ENCODE measurements at places on chromosomes 3 and 15. TPM values are rescaled to one million over a fixed set of nuclear protein-coding genes. Genes with fewer than 3 reads are reported as not detected.

The GUCA1C gene
- not detected for total RNA-seq

The C3orf22 gene
- total RNA-seq, result not detected

The CLRN1 gene
- total RNA-seq, result not detected

The EDEM1 gene
- total RNA-seq, result 24.6 TPM

The IL17RD gene
- total RNA-seq, result 0.25 TPM

GRCh38 chr15:47548231-47548630, 169.1 kb upstream of the SEMA6D start:
- no peak for DNase-seq

DNA sequence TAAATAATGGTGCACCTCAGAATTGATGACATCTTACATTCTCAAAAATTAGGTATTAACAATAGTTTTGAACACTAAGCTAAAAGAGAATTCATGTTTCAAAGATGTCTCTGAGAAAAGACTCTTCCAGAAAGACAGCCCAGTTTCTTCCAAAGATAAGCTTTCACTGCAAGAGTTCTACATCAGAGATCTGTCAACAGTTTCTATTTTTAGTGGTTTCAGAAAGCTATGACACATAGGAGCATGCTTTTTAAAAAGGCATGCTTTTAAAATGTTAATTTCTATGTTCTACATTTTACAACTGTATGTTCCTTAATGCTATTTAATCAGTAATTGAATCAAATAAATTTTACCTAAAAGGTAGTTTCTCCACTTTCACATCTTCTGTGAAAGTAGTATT, 88.2 kb downstream of the PLOD2 start:
- no peak for DNase-seq

- no peak for DNase-seq
Observed at GRCh38 chr15:74400915-74401757, 32.6 kb downstream of the SEMA7A start.

DNA sequence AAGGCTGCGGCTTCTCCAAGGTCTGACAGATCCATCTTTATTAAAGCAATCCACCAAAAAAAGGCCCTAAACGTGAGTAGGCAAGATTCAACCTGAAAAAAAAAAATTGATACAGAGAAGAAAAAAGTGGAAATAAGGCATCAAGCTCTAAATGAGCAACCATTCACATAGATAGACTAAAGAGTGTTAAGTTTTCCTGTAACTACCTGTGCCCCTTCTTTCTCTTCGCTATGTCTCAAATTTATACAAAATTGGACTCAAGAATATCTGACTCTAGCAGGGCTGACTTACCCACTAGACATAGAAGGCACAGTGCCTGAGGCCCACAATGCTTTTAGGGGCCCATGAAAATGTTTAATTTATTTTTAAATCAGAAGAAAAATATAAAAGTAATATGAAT, at the start of gene MYH15:
Gene MYH15, minus strand, starts transcription at position 101 of the 400 bp plus-strand sequence. Its CDS starts 66 bp downstream, at position 35.
- no peak for DNase-seq

GRCh38 chr3:50140990-50141389, 14.1 kb upstream of the SEMA3F start:
- DNase-seq, result no peak

DNA sequence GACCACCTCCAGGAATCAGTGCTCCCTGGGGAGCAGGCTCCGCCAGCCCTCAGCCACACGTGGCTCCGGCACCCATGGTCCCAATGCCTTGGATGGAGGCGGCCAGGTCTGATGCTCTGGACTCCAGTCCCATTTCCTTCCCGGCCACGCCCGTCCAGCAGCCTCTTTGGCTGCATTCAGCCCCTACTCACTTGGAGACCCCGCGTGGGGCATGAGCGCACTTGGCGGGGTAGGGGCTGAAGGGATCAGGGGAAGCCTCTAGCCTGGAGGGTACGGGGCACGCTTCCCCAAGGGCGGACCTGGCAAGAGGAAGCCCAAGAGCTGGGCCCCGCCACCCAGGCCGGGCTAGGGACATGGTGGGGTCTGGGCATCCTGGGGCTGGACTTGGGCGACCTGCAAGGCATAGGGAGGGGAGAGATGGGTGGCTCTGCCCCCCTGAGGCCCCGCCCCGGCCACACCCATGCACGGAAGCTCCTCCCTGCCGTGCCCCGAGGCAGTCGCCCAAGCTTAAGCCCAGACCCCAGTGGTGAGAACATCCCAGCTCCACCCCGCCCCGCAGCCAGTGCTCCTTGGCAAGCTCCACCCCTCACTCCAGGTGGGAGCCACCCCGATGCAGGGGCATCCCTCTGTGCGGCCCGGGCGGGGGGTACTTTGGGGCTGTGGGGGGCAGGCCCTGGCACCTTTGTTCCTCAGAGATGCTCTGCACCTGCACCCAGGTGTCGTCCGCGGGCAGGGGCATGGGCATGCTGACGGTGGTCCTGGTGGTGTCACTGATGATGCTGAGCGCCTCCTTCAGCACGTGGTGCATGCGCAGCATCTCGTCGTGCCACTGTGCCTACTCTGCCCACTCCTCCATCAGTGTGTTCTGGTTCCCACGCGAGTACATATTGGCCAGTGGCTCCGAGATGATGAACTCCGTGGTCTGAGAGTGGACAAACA, 163.5 kb downstream of the GOLGA6L4 start:
- no peak for DNase-seq

DNA sequence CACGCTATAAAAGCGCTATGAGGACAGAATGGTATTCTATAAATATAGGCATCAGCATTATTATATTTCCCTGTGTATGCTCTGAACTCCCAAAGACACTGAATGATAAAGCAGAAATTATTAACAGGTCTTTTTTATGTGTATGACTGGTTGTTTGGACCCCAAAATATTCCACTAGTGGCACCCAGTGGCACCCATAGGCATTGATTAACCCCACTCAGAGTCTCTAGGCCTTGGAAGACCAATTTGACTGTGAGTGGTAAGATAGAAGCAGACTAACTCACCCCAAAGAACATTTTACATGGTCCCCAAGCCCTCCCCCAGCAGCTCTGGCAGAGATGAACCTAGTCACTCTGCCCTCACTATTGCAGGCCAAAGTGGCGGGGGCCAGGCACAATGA, 45.4 kb upstream of the UBE2E1 start:
- DNase-seq, result no peak

GRCh38 chr15:34102175-34102925, 467 bp downstream of the PGBD4 start:
- no peak for DNase-seq

DNA sequence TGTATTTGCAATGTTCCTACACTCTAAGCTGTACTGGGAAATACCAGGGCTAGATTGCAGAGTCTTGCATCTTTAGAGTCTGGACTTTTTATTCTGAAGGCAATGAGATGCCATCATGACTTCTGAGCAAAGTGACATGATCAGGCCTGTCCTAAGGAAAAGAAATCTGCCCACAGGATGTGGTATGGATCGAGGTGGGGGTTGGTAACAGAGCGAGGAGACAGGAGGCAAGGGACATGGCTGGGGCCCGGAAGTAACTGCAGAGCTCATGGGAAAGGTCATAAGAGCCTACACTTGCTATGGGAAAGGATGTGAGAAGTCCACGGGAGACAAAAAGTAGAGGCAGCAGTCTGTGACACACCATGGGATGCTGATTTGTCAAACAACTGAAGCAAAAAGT, 121.5 kb downstream of the OXNAD1 start:
- DNase-seq, result no peak

DNA sequence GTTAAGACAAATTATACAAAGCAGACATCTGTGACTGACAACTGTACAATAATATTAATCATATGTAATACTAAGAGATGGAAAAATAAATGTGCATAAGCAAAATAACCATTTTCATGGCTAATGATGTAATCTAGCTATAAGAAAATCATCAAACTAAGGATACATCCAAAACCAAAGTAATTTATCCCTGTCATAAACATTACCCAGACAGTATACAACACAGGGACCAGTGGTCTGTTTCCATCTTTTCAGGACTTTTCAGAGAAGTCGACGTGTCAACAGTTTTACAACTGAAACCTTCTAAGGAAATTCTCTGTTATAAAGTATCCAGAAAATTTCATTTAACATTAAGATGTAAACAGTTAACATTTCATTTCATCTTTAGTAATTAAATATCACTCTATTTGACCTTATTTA, 11.0 kb downstream of the THBS1 start:
- no peak for DNase-seq

- no peak for DNase-seq
Observed at GRCh38 chr3:38360345-38360744, 13.8 kb downstream of the XYLB start.

DNA sequence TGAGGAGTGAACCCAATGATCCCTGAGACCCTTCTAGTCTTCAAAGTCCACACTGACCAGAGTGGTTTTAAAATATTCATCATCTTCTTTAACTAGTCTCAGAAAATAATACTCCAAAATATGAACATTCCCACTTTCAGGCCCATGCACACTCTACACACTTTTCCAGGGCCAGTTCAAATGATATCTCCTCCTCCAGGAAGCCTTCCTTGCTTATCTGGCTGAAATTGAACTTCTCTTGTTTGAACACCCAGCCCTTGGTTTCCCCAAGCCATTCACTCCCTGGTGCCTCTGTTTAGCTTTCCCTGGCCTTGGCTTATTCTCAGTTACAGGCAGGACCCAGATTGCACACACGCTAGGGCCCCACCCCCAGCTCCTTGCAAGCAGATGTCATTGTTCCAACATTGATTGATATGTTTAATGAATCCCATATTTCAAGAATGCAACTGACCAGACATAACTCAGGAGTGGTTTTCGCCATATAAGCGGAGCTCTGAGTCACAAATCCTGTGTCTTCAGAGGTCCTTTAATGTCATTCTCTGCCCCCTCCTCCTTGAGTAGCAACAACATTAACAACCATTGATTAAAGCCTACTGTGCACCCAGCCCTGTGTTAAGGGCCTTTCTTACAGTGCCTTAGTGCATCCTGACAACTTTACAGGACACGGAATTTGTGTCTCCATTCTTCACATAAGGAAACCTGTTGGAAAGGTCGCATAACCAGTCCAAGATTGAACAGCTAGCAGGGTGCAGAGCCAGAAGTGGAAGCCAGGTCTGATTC, 2.1 kb downstream of the ITGA11 start:
- no peak for DNase-seq

GRCh38 chr15:45714590-45715488, 80.0 kb downstream of the SQOR start:
- DNase-seq, result peak; percentile 60
